ENCODE measurements at places on chromosomes 6 and 20.

DNA sequence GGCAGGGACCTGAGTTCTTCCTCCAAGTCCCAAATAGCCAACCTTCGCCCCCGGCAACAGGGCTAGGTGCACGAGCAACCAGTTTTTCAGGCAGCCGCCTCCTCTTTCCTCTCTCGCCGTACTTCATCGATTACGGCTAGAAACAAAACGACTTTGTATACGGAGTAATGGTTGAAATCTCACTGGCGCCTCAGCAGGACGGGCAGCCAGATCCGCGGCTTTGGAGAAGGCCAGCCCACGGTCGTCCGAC is 333 bp upstream of the SMIM13 start:
- no peak for DNase-seq

DNA sequence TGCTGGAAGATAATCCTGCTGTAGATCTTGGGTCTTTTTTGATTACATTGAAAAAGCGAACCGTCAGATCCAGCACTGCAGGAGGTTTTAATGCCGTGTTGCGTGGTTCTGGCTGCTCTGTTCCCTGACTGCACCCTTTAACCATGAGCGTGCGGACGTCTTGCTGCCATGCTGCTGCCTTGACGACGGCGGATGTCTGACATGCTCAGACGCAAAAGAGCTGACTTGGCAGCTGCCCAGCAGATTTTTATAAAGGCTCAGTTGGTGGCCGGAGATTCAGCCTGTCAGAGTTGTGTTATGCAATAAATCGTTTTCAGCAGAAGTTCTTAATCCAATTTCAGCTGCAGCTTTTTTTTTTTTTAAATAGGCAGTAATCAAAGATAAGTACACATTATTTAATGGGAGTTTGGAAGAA is 119.4 kb downstream of the JARID2 start:
- DNase-seq = peak; percentile 99

DNA sequence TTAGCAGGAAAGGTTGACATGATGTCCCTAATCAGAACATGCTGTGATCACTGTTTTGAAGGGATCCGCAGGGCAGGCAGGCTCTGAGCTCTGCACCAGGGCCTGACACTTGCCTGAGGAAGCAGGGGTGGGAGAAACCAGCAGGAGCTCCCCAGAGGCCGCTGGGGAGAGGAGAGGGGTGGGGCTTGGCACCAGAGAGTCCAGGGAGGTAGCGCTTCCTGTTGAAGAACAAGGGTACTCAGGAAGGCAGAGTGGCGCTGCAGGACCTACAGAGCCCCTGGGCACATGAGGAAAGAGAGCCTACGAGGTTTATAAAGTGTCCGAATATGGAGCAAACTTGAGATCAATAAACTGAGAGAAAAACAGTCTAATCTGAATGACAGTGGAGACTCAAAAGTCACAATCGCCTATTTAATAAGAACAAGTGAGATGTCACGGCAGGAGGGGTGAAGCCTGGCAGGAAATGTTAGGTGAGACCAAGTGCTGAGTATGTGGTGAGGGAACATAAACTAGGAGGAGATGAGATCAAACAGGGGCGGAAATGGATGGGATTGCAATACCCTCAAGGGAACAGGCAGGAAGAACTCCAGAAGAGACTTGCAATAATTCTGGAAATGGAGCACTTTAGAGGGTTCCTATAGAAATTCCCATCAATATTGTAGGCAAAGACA is 5.8 kb upstream of the TBXT start:
- no peak for DNase-seq

DNA sequence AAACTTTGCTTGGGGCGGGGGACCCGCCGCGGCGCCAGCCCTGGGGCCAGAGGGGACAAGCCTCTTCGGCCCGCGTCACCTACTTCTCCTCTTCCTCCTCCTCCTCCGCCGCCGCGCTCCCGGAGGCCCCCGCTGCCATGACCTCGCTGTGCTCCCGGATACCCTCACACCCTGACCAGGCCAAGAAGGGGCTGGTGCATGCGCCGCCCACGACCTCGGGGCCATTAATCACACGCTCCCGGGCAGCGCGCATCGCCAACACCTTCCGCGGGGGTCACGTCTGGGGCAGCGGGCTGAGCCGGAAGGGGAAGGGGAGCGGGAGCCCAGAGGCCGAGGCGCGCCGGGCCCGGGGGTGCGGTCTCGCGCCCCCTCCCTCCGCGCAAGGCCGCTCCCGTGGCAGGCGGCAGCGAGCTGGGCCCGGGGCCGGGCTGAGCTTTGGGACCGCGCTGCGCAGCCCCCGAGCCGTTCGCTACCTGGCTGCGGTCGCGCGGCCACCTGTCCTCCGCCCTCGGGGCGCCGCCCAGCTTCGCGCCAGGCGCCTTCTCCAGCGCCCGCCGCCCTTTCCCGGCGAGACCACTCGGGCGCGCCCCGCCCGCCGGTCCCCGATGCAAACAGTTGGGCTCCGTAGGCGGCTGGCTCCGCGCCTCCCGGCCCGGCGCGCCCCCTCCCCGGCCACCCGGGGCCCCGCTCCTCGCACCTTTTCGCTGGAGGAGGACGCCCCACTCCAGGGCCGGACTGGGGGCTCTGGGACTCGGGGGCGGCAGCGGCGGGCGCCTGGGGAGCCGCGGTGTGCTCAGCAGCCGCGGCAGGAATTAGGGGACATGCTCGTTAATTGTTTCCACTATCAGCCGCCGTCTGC is 575 bp upstream of the CNR1 start:
- DNase-seq = no peak

- no peak for DNase-seq
These were observed 22.2 kb upstream of the MRGBP start for GRCh38 chr20:62773845-62774714.

DNA sequence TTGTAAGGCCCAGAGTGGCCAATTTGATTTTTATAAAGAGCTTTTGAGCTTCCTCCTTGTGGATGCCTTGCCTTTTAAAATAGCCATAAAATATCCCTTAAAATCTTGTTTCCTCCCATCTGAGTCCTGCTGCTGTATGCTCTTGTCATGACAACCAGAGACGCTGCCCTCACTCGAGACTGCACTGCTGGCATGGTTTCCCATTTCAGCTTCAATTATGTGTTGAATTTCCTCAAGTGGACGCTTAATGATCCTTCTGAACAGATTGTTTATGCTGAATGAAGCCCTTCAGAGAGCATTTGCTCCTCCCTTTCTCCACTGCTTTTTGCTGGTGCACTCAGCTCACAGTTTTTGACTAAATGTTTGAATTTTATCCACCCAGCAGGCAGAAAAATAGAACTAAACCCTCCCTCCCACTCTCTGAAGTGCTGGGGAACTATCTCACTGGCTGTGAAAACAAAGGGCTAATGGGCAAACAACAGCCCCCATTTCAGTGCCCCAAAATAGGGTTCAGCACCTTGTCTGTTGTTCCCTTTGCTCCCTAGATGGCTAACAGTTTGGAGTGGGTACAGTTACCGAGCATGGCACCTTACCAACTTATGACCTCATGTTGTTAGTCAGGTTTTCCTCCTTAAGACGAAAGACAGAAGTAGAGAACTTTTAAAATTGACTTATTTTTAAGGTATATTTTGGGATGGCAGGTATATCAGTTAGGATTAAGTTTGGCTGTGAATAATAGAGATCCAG is 45.5 kb upstream of the RNF8 start:
- DNase-seq = no peak

- no peak for DNase-seq
These were observed 17.3 kb downstream of the TULP4 start for GRCh38 chr6:158329531-158329930.

DNA sequence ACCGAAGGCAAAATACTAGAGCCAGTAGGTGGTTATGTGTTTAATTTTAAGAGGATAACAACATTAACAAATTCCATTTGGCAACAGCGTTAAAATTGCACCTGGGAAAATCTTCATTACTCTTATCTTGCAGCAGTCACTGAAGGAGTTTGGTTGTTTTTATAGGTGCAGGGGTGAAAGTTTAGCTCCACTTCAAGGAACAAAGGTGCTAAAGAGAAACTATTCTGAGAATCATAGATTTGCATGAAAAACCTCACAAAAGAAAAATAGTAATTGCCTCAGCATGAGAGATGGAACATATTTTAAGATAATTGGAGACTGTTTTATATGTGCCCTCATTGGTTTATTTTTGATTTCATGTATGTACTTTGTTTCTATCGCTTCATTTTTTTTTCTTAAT is 444.4 kb downstream of the UTRN start:
- DNase-seq = no peak

DNA sequence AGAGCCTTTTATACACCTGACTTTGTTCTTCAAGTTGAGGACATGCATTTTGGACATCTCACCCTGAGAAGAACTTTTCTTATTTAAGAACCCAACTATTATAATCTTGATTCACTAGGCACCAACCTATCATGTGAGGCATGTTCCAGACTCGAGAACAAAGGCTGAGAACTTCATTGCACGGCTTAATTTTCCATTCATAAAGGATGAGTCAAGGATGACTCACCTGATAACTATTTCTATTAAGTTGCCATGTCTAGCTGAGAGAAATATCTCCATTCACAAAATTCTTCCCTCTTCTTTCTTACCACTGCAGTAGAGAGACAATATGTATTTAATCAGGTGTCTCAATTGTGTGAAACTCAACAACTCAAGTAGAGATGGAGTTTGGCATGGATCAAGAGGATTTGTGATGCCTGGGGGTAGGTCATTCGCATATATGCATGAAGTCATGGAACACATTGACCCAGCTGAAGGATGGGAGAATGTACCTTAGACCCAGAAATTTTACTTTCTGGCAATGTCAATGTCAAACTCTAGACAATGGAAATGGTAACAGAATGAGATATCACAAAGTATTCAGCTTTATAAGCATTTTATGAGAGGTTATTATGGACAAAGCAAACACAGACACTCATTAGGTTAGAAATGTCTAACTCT is 208.7 kb upstream of the PRND start:
- DNase-seq = no peak

DNA sequence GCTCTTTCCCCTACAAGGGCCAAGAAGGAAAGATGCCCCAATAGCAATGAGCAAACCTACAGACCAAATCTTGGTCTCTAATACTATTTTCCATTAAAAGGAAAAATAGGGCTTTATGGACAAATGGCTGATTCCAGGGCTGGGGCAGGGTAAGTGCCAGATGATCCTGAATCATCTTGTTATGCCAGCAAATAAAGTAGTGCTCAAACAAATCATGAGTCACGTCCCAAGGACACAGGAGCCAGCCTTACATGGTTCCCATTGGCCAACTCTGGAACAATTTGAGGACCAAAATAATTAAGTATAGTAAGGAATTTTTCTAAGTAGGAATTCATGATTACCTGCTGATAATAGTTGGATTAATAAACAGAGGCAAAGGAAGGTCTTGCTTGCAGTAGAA is 53.2 kb upstream of the NKX2-4 start:
- DNase-seq = no peak

- no peak for DNase-seq
These were observed 85.9 kb downstream of the TRMT6 start for GRCh38 chr20:5864428-5864827.

GRCh38 chr6:98343797-98344196 is 490.6 kb upstream of the POU3F2 start:
- no peak for DNase-seq

GRCh38 chr6:19530188-19530587 is 307.0 kb upstream of the ID4 start:
- no peak for DNase-seq

GRCh38 chr20:45377269-45377668 is 856 bp downstream of the TP53TG5 start:
- no peak for DNase-seq

- DNase-seq = no peak
These were observed 108.1 kb downstream of the ERMARD start for GRCh38 chr6:169859401-169859977.

DNA sequence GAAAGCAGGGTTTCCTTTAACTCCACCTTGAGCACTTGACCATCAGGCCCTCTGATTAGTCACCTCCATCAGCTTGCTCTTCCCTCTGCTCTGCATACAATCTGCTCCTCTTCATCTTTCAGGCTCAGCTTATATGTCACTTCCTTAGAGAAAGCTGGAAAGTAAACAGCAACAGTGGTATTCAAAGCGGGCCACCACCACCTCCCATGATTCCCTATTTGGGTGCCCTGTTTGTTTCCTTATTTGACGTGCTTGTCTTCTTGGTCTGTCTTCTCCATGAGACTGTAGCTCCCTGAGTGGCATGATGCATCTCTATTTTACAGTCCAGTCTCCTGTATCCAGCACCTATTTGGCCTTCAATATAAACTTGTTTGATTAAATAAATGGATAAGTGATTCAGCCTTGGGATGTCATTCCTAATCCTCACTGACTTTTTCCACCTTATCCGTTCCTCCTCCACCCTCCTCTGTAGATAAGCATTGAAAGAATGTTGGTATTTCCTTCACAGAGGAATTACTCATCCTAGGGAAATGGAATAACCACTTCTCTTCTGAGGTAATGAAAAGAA is 102.8 kb upstream of the SGK1 start:
- no peak for DNase-seq

DNA sequence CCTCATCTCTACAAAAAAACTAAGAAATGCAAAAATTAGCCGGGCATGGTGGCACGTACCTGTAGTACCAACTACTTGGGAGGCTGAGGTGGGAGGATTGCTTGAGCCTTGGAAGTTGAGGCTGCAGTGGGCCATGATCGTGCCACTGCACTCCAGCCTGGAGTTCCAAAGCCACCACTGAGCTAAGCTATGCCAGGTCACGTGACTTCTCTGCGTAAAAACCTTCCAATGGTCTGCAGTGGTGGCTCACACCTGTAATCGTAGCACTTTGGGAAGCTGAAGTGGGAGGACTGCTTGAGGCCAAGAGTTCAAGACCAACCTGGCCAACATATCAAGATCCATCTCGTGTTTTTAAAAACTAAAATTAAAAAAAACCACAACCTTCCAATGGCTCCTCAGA is 1.7 kb downstream of the SF3B5 start:
- no peak for DNase-seq

DNA sequence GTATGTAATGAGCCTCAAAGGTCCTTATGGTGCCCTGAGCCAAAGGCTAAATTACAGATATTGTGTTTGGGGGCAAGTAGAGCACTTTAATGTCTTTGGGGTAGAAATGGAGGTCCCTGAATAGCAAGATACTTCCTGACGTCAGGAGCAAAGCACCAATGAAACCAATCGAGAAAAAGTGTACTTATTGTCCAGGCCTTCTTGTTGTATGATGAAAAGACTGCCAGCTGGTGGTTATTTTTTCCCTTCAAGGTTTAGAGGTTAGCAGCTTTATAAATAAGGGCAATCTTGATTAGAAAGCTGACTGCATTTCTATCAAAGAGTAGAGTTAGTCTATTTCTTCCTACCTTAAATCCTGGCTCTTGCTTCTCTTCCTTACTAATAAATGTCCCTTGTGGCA is 76.1 kb upstream of the HSF2 start:
- no peak for DNase-seq

- DNase-seq = no peak
These were observed 160.4 kb upstream of the MAFB start for GRCh38 chr20:40849456-40849855.

All from AML-193 (cell line).